ENCODE measurements at places on chromosomes 16 and 17.

DNA sequence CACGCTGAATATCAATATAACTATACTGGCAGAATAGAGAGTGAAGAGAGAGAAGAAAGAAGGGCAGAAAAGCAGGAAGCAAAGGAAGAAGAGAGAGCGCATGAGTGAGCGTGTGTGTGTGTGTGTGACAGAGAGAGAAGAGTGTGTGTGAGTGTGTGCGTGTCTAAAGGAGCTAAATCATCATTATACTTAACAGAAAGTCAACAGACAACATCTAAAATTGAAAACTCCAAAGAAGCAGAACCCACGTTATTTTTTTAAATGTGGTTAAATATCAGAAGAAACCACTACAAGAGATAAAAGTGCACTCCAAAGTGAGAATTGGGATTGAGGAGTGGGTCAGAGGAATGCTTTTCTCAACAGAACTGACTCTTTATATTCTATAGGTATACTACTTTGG, 77.2 kb downstream of the BRIP1 start:
- DNase-seq = no peak

DNA sequence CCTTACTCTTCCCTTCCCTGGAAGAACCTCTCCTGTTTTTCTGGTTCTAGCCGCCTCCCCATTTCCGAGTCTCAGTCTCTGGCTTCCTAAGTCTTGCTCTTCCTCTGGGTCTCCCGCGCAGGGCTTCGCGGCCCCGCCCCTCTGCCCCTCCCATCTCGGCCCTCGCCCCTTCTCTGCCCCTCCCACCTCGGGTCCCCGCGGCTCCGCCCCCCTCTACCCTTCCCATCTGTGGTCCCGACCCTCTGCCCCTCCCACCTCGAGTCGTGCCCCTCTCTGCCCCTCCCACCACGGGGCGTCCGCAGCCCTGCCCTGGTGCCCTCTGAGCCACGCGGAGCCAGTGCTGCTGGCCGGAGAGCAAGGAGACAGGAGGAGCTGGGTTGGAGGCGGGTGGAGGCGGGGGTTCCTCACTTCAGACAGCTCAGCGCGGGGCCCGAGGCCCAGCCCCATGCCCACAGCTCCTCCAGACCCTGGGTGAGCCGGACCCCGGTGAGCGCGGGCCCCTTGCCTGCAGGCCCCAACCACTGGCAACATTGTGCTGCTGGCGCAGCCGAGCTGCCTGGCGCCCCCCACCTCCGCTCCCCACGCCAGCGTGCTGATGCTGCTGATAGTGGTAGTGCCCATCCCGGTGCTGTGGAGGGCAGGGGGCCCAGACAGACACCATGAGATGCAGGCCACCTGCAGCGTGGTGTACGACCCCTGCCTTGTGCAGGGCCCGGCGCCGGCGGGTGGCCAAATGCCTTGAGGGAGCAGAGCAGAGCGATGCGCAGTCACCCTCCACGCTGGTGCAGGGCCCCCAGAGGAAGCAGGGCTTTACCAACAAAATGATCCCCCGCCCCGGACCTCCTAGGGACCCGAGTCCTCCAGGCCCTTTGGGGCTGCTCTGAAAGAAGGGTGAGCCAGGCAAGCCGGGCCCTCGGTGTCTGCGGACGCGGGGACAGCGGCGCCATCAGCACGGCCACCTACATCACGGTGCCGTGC, 2115.3 kb downstream of the TP53TG3F start:
- no peak for DNase-seq

- DNase-seq = no peak
These were observed 108.6 kb downstream of the PRKCB start for GRCh38 chr16:23944381-23944780.

DNA sequence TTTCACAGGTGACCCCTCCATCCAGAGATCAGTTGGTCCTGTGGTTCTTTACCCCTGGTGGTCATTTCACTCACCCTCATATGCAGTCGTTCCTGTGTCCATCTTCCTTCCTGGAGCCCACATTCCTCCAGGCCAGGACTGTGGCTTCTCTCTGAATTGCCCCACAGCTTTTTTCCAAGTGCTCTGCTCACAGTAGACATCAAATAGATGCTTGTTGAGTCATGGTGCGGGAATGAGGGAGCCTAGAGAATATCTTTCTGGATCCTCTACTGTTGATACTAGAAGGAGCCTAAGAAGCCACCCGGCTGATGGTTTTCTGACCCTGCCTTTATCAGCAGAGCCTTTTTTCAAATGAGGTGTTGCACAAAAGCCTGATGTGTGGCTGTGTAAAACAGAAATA, 10.4 kb downstream of the USB1 start:
- DNase-seq = no peak

GRCh38 chr17:48558057-48558830, 13.3 kb upstream of the HOXB2 start:
- no peak for DNase-seq

DNA sequence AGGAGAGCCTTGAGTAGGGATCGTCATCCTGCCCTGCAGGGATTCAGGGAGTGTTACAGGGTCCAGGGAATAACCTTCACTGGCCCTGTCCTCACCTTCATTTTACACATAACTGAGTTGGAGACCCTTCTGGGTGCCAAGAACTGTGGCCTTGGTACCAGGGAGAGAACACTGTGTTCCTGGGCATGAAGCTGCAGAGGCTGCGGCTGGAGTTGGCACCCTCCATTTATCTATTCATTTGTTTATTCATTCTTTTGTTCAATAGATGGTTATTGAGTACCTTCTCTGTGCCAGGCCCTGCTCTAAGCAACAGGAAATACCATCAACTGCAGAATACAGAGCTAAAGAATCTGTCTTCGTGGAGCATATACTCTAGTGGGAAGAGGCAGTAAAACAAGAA, 6.7 kb downstream of the ABCC3 start:
- no peak for DNase-seq
